ENCODE measurements at places on chromosomes 6 and 20.

DNA sequence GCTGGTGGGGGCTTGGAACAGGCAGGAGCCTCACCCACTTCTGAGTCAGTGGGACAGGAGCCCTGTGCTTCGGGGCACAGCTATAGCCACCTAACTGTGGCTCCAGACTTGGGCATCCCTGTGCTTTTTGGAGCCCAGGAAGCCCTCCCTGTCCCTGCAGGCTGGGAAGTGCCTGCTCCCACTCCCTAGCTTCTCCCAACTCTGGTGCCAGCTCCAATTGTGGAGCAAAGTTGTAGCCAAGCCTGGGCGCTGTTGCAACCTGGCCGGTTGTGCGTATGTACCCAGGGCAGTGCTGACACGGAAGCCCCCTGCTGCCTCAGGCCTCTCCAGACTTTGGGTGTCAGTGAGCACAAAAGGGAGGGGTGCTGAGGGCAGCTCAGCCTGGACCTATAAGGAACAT lies 601.7 kb upstream of the GJE1 start:
- no peak for DNase-seq

- no peak for DNase-seq
These were observed 7.4 kb downstream of the ADAM33 start for GRCh38 chr20:3674447-3674846.

DNA sequence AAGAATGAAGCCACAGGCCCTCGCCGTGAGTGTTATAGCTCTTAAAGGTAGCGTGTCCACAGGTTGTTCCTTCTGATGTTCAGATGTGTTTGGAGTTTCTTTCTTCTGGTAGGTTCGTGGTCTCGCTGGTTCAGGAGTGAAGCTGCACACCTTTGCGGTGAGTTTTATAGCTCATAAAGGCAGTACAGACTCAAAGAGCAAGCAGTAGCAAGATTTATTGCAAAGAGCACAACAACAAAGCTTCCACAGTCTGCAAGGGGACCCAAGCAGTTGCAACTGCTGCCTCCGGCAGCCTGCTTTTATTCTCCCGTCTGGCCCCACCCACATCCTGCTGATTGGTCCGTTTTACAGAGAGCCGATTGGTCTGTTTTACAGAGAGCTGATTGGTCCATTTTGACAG lies 5.2 kb downstream of the HIVEP1 start:
- DNase-seq: no peak

- no peak for DNase-seq
These were observed 217.1 kb downstream of the PRL start for GRCh38 chr6:22079783-22080182.

- DNase-seq: no peak
These were observed 101.2 kb downstream of the MKKS start for GRCh38 chr20:10332656-10333415.

GRCh38 chr6:13709689-13710551 lies 1.7 kb downstream of the RANBP9 start:
- peak; percentile 30 for DNase-seq

DNA sequence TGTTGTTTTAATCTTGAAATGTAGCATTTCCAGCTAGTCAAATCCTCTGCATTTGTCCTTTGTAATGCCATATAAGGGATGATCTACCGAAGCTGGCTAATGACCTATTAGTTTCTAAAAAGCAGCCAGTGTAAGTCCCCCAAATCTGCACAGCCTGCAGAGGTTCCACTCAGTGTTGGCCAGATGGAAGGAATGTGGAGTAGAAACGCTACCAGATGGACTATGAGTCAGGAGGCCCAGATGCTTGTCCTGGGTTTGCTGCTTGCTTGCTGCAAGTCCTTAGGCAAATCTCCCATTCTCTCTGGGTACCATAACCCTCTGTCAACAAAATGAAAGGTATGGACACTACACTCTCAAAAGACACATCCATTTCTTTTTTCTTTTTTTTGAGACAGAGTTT lies 149.8 kb downstream of the BTBD9 start:
- no peak for DNase-seq

DNA sequence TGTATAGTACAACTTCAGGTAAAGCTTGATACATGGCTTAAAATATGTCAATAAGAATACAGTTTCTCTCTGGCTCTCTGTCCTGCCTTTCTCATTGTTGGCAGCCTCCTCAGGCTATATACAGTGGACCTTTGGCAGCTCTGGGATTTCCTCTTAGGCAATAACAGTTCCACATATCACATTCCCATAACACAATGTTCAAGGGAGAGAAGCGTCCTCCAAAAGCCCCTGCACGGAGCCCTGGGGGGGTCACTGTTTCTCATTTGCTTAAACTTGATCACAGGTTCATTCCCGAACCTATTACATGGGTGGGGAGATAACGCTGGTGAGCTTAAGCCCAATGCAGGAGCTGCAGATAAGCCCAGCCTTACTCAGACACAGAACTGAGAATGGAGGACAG lies 4.4 kb upstream of the FLRT3 start:
- no peak for DNase-seq

GRCh38 chr6:52643158-52643557 lies 27.8 kb upstream of the TMEM14A start:
- DNase-seq: no peak
